ENCODE measurements at places on chromosomes 3 and 15.

DNA sequence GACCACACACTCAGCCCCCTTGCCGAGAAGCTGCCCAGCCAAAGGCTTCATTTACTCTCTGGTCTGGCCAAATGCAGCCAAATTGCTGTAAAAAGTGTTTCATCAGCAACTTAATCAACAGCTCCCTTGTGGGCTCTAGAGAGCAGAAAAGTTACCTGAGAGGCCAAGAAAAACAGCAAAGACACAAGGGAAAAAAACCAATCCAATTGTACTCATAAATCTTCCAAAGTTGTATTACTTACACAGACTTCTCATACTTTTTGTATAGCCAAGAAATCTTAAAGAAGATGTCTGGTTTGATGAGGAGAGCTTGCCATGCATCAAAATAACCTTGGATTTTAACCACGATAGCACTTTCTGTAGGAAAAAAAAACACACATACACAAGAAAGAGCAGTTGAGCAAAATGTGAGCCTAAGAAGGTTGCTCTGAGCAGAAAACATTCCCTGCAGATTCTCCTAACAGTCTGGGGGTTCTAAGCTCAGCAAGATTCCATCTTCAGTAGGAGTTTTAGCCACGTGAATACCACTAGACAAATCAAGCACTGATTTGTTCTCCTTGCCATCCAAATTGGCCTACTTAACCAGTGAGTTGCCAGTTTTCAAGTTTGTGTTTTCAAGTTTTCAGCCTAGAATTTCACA is 120.0 kb downstream of the CYP19A1 start:
- DNase-seq, result no peak

DNA sequence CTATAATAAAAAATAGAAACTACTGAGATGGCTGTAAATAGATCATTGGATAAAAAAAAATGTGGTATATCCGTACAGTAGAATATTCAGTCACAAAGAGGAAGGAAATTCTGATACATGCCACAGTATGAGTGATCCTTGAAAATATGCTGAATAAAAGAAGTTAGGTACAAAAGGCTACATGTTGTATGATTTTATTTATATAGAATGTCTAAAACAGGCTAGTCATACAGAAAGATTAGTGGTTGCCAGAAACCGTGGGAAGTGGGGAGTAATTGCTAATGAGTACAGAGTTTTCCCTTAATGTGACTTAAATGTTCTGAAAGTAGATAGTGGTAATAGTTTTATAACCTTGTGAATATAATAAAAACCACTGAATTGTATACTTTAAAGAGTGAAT is 24.9 kb upstream of the FAH start:
- no peak for DNase-seq

DNA sequence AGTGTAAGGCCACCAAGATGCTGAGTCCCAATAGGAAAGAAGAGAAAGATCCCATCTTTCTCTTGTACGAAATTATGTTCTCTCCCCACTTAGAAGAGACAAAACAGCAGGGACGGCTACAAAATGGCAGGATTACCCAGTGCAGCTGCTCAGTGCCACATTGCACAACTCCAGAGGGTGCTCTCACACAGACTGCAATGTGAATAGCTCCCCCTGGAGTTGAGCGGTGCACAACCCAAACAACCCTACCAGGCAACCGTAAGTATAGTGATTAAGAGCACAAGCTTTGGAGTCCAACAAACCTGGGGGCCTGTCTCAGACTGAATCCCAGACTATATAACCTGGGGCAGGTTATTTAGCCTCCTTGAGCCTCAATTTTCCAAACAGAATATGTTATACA is 3.1 kb upstream of the BHLHE40 start:
- no peak for DNase-seq

- no peak for DNase-seq
These were observed 50.3 kb upstream of the SLC6A6 start for GRCh38 chr3:14352002-14352627.

- no peak for DNase-seq
These were observed 61.3 kb upstream of the ACKR4 start for GRCh38 chr3:132535575-132536441.

DNA sequence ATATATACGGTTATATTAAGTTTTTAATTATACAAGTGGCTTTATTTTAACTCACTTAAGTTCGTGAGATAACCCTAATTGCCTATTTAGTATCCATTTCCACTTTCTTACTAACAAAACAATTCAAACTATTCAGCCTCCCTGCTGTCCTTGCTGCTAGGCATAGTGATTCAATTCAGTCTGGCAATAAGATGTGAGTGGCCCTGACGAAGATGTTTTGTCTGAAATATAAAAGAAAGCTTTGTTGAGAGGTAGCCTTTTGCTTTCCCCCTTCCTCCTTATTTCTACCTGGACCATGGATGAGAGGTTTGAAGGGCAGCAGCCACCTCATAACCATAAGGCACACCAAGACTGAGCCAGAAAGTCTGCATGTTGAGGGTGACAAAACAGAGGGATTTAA is 89.3 kb upstream of the TRIM42 start:
- no peak for DNase-seq

DNA sequence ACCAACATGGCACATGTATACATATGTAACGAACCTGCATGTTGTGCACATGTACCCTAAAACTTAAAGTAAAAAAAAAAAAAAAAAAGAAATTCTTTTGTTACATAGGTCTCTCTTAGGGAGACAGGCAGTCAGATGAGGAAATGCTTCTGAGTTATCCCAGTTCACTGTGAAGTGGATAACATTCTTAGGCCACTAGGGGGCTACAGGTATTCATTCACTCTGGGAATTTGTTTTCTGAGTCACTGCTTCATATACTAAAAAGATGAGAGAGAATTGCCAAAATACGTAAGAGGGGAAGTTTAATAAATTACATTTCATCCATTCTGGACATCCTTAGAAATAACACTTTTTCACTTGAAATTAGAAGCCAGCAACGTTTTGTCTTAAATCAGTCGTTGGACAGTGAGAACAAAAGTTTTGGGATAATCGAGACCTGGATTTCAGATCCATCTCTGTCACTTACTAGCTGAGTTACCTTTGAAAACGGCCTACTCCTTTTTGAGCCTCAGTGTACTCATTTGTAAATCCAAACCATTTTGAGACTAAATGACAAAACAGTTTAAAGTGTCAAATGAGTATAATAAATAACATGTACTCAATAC is 738.4 kb upstream of the ALCAM start:
- DNase-seq, result no peak

GRCh38 chr15:64343841-64344240 is 12.1 kb downstream of the CSNK1G1 start:
- no peak for DNase-seq

DNA sequence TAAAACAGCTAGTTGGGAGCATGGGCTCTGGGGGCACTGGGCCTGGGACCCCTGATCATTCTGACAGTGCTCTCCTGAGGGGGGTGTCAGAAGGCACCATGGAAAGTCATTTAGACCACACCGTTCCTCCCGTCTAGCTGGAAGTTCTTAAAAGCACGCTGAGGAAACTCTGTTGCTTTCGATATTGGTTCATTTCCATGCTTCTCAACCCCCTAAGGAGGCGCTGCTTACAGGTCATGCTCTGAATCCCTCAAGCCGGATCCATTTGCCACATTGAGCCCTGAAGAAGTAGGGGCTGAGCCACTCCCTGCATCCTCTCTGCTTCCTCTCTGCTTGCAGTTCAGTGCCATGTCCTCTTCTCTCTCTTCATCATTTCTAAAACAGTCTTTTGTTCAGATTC is 187.2 kb downstream of the CACNA2D3 start:
- no peak for DNase-seq

DNA sequence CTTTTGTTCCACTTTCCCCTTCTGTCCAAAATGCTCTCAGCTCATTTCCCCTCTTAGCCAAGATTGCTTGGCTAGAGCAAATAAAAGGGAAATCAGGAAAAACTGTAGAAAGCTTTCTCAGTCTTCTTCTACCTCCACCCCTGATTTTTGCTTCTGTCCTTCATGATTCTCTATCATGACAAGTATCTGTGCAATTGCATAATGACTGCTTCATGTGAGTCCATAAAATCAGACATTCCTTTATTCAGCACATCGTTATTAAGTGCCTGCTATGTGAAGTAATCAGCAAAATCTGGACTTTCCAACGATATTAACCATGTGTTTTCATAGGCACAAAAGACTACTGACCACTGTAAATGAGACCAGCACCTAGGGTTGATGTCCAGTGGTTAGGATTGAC is 321.5 kb upstream of the CBLB start:
- no peak for DNase-seq

DNA sequence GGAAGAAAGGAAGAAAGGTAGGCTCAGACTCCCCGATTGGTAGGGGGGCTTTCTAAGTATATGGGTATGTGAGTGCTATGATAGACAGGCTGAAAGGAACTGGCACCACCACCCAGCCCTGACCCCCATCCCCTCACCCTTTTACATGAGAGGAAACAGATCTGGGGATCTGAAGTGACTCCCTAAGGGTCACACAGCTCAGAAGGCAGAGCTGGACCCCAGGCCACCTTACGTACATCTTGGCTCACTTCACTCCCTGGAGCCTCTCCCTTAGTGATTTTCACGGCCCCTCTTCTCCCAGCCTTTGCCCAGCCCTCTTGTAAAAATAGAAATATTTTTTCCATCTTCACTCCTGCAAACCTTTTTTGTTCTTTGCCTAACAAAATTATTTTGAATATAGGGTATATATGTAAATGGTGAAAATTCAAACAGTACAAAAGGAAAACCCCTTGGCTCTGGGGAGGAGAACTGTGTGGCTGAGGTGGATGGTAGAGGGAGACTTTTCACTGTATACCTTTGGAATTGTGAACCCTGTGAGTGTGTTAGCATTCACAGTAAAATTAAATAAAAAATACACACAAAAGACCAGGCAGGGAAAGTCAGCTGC is 34.8 kb upstream of the POLG start:
- no peak for DNase-seq

DNA sequence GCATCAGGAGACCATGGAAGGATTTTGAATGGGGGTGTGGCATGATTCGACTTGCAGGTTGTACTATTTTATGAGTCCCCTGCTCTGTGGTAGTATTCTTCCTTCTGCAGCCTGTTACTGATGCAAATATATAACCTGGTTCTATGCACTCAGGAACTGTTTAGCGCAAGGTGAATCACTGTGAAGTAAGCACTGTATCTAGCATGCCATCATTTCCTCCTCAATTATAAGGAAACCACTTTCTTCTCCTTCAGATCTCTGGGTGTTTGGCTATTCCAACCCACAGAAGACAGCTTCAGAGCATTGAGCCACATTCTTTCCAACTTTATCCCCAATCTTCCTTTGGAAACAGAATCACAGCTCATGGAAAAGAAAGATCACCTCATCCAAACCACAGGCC is 176.7 kb downstream of the DIPK2A start:
- DNase-seq, result no peak

DNA sequence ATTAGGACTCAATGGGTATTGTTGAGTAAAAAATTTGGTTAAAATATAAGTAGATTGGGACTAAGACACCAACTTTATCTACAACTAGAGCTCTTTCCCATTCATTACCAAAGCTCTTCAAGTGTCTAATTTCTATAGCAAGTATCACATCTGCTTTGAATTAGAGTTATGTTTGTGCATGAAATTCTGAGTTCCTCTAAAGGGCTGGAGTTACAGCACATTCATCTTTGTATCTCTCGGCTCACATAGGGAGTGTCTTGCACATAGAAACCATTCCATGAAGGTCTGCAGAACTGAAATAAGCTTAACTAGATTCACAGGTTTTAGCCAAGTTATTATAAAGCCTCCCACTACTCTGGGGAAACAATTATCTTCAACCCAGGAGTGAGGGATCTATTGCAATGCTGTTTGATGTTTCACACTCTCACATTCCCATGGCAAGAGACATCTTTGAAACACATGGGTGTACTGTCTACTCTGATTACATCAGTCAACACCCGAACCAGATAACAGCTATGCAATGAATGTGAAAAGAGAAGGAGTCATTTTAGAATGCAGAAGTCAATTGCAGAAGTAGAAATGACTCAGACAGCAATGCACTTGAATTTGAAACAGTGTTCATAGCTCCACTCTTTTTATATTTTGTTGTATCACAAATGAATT is 93.1 kb upstream of the KBTBD8 start:
- DNase-seq, result no peak

DNA sequence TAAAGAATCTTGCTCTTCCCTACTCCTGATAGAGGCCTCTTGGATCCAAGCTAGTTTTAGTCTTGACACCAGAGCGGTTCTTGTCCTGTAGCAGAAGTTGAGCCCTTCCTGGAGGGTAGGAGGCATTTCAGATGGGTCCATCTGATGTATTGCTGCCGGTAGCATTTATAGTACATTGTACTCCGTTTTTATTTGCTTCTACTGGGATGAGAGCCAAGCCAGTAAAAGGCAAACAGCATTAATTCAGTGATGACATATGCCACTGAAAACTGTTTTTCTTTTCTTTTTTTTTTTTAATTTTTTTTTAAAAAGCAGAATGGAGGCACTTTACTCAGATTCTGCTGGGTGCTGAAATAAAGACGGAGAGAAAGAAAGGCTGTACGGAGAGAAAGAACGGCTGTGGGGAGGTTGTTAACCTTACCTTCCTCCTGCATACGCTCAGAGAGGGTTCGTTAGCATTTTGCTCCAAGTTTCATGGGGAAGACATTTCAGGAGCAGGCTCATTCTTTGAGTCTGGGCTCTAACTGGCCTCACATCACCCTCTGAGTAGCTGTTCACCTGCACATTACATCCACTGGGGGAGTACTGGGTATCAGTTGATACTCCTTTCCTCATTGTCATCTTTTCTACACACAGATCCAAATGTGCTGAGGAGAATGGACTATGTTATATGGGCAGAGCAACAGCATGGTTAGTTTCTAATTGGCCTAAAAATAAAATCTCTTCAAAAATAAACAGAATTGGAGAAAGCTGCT is 161.5 kb downstream of the FEZF2 start:
- DNase-seq, result no peak

- no peak for DNase-seq
These were observed 28.0 kb upstream of the TMOD3 start for GRCh38 chr15:51801391-51801835.

DNA sequence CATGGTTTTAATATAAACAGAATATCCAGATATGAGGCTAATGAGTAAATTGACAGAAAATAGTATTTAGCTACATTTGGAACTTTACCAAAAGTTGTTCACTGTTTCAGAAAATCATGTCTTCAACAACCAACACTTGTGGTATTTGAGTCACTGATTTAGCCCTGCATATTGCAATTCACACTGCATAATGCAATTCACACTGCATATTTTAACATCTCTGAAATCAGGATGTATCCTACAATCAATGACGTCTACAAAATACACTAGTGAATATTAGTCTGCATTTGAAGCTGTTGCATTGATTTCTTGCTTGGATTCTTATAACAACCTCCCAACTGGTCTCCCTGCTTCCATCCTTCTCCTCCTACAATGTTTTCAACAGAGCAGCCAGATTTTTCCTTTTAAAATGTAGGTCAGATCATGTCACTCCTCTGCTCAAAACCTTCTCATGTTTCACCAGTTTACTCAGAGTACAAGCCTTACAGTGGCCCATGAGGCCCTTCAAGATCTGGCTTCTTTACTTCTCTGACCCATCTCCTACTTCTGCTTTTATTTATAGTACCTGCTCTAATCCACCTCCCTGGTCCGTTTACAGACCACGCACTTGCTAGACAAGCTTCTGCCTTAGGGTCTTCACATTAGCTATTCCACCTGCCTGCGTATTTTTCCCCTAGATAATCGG is 11.4 kb upstream of the RAB11A start:
- DNase-seq, result no peak

Data from esophagus squamous epithelium (tissue), 5 donors.